Natural killer cell treated with Interleukin-12 subunit alpha and Interleukin-12 subunit beta and Interleukin-15 and Interleukin-18, amount 100 ng/mL, for 72 hours (primary cell): ENCODE measurements at places on chromosomes 3 and 15. TPM values are rescaled to one million over a fixed set of nuclear protein-coding genes. Genes with fewer than 3 reads are reported as not detected.

Gene ST6GAL1
- total RNA-seq, result 179 TPM

Gene KIF23
- total RNA-seq, result 40.4 TPM

Gene DCBLD2
- total RNA-seq, result 1.6 TPM

Gene GOLGA6L7
- total RNA-seq, result not detected

Gene CSNK1G1
- 47.5 TPM for total RNA-seq

Gene TRIM42
- not detected for total RNA-seq

Gene GPR176
- total RNA-seq, result 0.14 TPM

Gene GHRL
- 0.78 TPM for total RNA-seq

Gene STRIT1
- not detected for total RNA-seq

Gene ARID3B
- total RNA-seq, result 77.1 TPM

Gene TPM1
- total RNA-seq, result 7.0 TPM

Gene UBA3
- total RNA-seq, result 111 TPM

Gene C3orf20
- total RNA-seq, result 0.93 TPM

Gene SKOR1
- total RNA-seq, result 0.48 TPM

Gene REC114
- total RNA-seq, result not detected

Gene CACNA1D
- total RNA-seq, result 1.2 TPM

Gene P2RY14
- total RNA-seq, result 2.0 TPM
